ENCODE measurements at places on chromosomes 2 and 18.

DNA sequence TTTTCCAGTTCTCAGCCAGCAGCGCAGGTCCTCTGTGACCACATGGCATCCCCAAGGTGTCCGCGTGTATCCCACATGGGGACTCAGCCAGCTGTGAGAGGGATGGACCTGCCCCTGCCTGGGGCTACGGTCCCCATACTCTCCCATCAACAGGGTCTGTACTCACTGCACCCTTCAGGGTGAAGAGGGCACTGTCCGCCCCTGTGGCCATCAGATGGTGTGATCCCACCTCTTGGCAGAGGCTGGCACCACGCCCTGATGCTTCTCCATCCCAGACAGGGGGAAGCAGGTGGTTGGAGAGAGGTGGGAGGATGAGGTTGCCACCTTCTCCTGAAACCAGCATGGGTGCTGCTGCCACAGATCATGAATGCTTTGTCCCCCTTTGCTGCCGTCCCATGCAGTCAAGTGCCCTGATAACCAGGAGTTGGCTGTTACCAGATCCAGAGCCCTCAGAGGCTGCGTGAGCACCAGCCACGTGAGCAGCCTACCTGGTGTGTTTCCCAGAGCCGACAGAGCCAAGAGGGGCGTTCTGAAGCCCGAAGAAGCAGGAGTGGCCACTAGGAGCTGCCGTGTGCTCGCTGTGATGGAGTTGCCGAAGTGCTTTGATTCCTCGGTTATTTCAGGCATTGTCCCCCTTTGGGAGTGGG is 93.9 kb downstream of the SH3RF3 start:
- H3K4me3 ChIP-seq = no peak overlapping the region
- peaks cover 10% of the 10 kb centered on the region for H3K4me1 ChIP-seq
- no peaks in the 10 kb centered on the region for H3K36me3 ChIP-seq
- no peaks in the 10 kb centered on the region for H3K27me3 ChIP-seq
- H3K27ac ChIP-seq = no peak overlapping the region
- DNase-seq = no peak

DNA sequence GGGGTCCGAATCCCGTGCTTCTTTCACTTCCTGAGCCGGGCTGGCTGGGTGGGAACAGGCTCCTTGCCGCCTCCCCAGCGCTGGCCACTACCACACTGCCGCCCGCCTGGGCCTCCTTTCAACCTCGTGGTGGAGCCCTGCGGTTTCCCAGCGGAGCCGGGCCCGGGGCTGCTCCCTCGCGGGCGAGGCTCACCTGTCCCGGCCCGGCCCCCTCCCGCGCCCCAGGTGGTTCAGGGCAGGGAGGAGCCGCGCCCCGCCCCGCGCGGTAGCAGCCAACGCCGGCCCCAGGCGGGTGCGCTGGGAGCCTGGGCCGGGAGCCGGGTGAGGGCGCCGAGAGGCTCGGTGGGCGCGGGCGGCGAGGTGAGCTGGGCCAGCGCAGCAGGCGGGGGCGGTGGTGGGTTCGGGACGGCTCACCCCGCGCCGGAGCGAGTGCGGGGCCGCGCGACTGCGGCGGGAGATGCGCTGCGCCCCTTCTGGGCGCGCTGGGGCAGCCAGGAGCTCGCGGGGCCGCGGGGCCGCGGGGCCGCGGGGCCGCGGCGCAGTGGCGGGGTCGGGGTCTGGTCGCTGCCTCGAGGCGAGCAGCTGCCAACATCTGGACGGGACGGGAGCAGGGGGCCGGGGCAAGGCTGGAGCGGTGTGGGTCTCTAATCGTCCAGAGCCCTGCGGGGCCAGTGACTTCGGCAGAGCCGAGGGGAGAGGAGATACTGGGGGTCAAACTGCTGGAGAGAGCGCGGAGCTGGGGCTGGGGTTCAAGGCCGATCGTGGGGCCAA is at the start of gene LYPD6B:
Gene LYPD6B (plus strand): TSS at position 258 of the 771 bp plus-strand sequence. CDS start 92,250 bp downstream, outside the sequence.
- no peak within 1 kb of the TSS for H3K27ac ChIP-seq
- no peak for DNase-seq

- no peak overlapping the region for H3K27ac ChIP-seq
- H3K4me3 ChIP-seq = no peak overlapping the region
- H3K36me3 ChIP-seq = no peaks in the 10 kb centered on the region
- H3K4me1 ChIP-seq = no peaks in the 10 kb centered on the region
These were observed 49.4 kb downstream of the LONRF2 start for GRCh38 chr2:100272841-100273329.

GRCh38 chr2:37833423-37833822 is 91.7 kb upstream of the RMDN2 start:
- no peak for DNase-seq
- no peaks in the 10 kb centered on the region for H3K4me1 ChIP-seq
- no peaks in the 10 kb centered on the region for H3K27me3 ChIP-seq
- no peaks in the 10 kb centered on the region for H3K36me3 ChIP-seq
- no peak overlapping the region for H3K4me3 ChIP-seq
- no peak overlapping the region for H3K27ac ChIP-seq

DNA sequence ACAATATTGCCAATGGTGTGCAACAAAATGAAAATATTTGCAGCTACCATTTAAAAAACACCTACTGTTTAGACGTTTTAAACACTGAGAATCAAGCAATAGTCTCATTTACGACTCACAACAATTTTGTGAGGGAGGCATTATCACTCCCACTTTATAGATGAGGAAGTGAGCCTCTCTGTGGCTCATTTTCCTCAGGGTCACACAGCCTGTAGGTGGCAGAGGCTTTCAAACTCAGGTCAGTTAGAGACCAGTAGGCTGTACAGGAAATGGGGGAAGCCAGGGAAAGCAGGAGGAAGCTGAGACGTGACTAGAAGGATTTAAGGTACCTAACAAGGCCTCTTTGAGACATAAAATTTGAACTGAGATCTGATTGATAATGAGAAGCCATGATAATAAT is 95.0 kb upstream of the ZNF521 start:
- H3K27me3 ChIP-seq = no peaks in the 10 kb centered on the region
- H3K36me3 ChIP-seq = no peaks in the 10 kb centered on the region
- no peaks in the 10 kb centered on the region for H3K4me1 ChIP-seq
- no peak overlapping the region for H3K27ac ChIP-seq

DNA sequence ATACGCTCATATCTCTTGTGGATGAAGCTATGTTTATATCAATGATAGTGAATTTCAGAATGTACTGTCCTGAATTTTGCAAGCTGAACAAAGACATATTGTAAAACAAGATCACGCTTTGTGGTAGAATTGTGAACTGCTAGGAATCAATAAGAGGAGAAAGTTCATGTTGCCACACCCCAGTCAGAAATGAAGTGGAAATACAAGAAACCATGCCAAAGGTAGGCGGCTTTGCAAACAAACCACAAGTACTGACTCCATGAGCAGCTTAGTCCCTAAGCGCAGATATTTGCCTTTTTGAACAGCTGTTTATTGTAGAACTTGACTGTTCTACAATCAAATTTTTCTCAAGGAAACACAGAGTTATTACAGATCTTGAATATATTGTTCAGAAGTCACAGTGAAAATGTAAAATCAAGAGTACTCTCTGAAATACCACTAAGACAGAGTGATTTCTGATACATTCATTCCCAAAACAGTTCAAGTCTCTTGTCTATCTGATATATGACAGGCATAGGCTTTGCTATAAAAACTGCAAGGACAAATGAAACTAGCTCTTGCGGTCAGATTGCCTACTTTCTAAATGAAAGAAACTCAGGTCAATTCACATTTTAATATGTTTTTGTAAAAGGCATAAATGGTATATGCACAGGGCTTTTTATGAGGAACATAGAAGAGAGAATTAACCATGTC is 120.9 kb upstream of the CDH19 start:
- H3K4me1 ChIP-seq = no peaks in the 10 kb centered on the region
- no peak overlapping the region for H3K4me3 ChIP-seq
- H3K27me3 ChIP-seq = no peaks in the 10 kb centered on the region
- H3K27ac ChIP-seq = no peak overlapping the region
- no peak for DNase-seq

GRCh38 chr2:69589973-69590652 is 53.4 kb downstream of the AAK1 start:
- no peaks in the 10 kb centered on the region for H3K27me3 ChIP-seq
- H3K4me1 ChIP-seq = peaks cover 58% of the 10 kb centered on the region
- H3K27ac ChIP-seq = peak overlapping the region; percentile 25
- DNase-seq = no peak

DNA sequence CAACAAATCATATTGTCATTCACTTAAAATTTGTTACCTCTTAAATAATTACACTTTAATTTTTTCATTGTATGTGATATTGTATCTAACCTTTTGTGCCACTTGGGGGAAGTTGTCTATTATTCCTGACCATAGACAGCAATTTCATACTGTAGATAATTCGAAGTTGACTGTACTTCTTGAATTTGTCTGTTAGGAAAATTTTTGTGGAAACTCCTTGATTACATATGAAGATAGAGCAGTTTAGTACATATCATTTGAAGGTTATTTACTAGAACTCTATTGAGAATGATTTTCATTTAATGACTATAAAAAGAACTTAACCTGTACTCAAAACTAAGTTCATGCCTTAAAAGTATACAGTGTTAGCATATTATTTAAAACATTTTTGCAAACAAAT is 5.1 kb downstream of the DYNC1I2 start:
- no peak for DNase-seq
- H3K27me3 ChIP-seq = no peaks in the 10 kb centered on the region
- H3K4me1 ChIP-seq = peaks cover 10% of the 10 kb centered on the region
- no peak overlapping the region for H3K27ac ChIP-seq
- H3K4me3 ChIP-seq = no peak overlapping the region

Measured in naive thymus-derived CD4-positive, alpha-beta T cell (primary cell).